ENCODE measurements at places on chromosomes 6 and 20.

GRCh38 chr6:1872649-1873131 lies 263.0 kb downstream of the FOXC1 start:
- DNase-seq = peak; percentile 35

GRCh38 chr6:138370631-138371451 lies 6.9 kb upstream of the SMIM28 start:
- no peak for DNase-seq

DNA sequence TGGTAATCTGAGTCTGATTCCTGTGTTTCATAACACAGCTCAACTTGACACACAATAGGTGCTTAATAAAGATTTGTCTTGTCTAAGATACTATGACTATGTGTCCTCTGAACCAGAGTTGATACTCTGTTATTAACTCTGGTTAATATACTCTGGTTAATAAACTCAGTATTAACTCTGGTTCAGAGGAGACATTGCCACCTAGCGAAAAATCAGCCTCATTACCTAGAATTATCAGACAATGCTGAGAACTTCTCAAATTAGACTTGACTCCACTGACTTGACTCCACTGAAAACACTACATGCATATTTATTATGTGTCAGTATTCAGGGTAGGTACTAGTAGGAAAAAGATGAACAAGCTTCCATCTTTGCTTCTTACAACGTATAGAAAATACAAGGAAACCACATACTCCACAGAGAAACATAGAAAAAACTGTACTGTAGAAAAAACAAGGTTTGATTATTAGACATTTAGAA lies 73.9 kb downstream of the AHI1 start:
- DNase-seq = peak; percentile 85

DNA sequence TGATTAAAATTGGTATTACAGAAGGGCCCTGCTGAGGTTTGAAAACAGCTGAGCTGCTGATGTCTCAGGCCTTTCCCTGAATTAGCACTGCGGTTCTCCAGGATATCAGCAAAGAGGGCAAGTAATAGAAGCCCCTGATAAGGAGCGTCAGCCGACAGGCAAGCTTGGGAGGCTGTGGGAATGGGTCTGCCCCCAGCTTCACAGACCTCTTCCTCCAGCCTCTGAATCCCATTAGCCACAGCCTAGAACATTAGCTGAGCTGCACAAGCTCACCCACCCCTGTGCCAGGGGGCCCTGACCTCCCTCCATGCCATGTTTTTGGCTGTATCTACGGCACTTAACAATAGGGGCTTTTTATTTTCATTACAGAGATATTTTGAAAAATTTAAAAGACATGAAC lies 59.9 kb downstream of the VAPB start:
- no peak for DNase-seq

GRCh38 chr6:106300944-106301343 lies 24.6 kb downstream of the ATG5 start:
- peak; percentile 50 for DNase-seq

GRCh38 chr6:33147807-33148666 lies 44.2 kb downstream of the COL11A2 start:
- peak; percentile 45 for DNase-seq

DNA sequence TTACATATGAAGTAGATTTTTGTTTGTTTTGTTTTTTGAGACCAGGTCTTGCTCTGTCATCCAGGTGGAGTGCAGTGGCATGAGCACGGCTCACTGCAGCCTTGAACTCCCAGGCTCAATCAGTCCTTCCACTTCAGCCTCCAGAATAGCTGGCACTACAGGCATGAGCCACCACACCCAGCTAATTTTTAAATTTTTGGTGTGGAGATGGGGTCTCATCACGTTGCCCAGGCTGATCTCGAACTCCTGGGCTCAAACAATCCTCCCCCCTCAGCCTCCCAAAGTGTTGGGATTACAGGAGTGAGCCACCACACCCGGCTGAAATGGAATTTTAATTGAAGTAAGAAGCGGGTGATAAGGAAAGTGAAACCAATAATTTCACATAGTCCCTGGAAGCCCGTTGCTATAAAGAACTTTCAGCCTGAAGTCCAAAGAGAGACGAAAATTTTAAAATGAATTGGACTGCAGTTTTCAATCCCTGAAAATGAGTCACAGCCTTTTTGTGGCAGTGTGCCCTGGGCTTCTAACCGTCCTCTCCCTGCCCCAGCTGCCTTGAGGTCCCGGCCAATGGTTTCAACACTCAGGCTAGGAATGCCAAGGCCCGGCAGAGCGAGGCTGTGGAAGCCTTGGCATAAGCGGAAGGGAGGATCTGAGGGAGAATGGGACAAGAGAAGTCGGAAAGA lies 757 bp downstream of the RAET1E start:
- DNase-seq = no peak

DNA sequence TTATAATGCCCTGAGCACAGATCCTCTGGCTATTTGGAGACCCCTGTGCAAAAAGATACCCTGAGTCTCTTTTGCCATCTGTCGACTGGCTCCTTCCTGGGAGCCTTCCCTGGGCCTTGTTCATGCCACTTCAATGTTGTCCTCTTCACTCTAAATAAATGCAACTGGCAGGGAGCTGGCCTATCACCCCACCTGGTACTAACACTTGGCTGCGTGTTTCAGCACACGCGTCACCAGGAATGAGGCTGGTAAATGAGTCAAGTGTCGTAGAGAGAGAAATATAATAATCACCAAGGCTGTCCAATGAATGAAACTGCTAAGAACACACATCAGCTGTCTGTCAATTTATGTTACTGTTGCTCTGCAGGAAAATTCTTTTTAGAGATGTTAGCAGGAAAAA lies 374.6 kb upstream of the JARID2 start:
- no peak for DNase-seq

DNA sequence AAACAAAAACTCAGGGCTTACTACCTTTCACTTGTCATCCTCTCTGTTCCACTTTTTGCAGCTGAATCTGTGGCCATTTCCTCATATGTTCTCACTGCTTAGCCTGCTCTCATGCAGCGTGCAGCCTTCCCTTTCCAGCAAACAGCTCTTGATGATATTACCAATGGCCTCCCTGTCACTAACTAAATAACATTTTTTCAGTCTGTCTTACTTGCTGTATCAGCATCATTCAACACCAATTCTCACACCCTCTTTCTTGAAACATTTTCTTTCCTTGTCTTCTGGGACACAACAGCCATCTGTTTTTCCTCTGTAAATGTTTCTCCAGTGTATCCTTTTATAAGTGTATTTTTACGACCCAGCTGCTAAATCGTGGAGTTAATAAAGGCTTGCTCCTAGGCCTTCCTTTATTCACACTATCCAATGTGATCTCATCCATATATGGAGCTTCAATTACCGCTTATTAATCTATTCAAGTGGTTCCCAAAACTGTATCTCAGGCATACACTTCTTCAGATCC lies 523.6 kb upstream of the RNF217 start:
- no peak for DNase-seq

DNA sequence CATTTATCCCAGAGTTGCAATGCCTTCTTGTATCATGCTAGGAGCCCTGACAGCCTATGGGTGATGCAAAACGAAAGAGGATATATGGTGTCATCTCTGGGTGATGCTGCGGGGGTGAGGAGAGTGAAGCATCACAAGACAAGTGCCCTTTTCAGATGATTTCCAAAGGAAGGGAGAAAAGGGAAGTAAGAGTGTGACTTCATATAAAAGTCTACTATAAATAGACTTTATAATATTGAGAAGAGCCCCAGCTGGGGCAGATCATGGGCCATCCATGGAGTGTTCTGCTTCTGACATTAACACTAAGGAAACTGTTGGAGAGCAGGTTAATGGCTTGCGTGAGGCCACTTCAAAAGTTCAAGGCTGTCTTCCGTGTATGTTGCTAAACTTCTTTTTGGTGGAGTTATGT lies 4.4 kb downstream of the CD83 start:
- peak; percentile 85 for DNase-seq

DNA sequence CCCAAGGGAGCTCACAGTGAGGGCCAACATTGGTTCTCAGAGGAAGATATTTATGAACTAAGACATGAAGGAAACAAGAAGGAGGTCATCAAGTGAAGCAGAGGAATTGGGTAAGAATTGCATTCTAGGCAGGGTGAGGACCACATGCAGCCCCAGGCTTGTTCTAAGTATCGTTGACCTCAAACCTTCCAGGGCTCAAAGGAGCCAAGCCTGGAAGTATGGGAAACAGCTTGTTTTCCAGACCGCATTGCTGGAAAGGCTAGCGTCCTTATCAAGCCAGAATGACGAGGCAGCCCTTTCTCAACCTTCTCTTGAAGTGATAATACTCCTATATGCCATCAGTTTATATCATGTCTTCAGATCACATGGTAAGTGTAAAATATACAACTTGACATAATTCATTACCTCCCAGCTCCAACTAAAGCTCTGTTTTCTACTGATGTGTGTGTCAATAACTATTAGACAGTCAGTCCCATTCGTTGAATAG lies 79.6 kb downstream of the PHACTR2 start:
- no peak for DNase-seq

- DNase-seq = no peak
Observed at GRCh38 chr6:135328136-135328535, 147.0 kb downstream of the MYB start.

DNA sequence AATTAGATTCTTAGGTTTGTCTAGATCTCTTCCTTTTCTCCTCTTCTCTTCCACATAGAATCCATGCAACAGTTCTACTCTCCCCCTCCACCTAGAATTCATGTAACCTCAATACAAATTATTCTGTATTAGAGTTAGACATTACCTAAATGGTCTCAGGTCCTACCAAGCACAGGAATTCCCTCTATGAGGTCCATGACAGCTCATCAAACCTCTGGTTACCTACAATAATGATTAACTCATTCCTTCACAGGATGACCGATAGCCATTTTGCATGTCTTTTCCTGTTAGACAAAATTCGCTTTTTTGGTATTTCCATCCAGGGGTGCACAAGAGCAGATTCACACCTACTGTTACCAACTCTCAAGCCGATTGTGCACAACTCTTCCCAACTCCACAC lies 27.4 kb upstream of the BMP2 start:
- DNase-seq = no peak

DNA sequence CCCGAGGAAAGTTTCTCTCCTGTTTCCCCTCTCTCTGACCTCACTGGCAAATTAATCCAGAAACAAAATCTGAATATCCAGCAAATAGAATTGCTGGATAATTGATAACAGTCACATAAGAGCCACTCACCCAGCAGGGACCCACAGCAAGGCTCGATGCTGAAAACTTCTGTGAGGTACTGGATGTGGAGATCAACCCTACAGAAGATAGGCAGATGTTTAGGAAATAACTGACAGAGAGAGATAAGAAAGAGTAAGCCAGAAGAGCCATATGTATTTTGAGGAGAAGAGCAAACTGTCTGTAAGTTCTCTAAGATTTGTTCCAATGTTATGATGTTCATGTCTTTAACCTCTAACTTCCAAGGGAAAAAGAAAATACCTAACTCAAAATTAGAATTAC lies 59.7 kb downstream of the PKHD1 start:
- no peak for DNase-seq

DNA sequence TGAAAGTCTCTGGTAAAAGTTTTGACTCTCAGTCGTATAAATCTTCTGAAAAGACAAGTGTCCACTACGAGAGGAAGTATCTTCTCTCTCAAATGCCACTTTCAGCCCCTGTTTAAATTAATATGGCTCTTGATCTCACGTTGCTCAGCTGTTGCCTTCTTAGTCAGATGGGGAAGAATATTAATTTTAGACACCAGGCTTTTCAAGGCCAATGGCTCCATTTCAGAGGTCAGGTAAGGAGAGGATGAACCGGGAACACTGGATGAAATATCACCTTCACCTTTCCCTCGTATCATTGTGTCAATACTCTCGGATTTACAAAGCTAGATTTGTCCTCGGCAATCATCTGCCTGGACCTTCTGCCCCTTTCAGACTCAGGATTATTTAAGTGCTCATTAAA lies at the start of gene MYLK4:
Gene MYLK4, minus strand, starts transcription at position 91 of the 400 bp plus-strand sequence. CDS start 1,628 bp downstream, outside the sequence.
- no peak for DNase-seq

DNA sequence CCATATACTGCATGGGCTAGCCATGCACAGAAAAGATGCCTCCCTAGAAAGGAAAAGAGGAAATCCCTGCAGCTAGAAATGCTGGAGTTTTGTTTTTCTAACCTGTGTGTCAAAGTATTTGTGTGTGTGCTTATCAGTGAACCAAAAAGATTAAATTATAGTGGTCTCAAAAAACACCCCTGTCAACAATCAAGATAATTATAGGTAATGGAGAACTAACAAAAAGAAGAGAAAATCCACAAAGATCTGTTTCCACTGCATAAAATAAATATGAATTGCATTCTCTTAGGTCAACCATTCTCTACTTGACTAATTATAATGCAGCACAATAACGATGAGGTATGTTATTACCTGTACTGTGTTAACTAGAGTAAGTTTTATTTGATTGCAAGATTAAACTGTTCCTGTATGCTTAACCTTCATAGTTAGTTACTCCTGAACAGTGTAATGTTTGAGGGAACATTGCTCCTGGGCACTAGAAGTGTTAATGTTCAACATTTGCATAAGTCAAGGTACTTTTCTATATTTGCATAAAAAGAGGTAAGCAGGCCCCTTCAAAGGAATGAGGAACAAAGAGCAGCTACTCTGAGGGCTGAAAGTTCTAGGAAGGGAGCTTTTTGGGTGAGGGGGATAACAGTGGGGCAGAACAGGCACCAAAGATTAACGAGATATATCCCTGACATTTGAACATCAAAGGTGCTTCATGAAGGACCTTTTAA lies 212.1 kb downstream of the BTBD9 start:
- DNase-seq = no peak

DNA sequence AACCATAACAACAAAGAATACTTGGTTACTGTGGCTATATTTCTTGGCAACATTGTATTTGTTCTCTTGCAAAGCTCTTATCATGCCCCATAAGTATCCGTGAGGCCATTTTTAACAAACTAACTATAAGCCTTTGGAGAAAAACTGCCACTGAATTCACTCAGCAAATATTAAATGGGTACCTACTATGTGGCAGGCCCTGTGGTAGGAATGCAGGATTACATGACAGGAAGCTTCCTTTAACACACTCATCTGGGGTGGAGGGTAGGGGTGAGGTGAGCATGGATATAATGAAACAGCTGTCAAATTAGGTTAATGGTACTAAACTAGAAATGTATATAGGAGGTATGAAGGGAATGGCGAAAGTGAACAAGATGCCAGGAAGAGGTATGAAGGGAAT lies 504.8 kb downstream of the MEI4 start:
- DNase-seq = no peak

DNA sequence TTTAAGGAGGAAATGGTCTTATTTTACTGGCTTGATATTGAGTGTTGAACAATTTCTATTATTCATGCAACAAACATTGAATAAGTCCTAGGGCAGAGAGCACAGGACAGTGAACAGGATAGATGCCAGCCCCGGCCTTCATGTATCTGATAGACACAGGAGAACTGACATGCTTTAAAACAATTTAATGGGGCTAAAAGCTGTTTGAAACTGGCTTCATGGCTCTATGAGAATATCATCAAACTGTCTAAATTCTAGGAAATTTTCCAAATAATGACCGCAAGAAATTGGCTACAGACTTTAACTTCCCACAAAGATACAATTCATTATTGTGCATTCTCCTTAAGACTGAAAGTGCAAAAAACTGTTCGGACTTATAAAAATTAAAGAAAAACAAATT lies 69.0 kb downstream of the ID4 start:
- no peak for DNase-seq
